ENCODE measurements at places on chromosomes 5 and 9. TPM values are rescaled to one million over a fixed set of nuclear protein-coding genes. Genes with fewer than 3 reads are reported as not detected.

The AIF1L gene
- 5.6 TPM for total RNA-seq

The NUTM2G gene
- total RNA-seq, result not detected

The SPTAN1 gene
- total RNA-seq, result 235 TPM

The SLC25A2 gene
- total RNA-seq, result 1.7 TPM

The PRRT1B gene
- 2.9 TPM for total RNA-seq

DNA sequence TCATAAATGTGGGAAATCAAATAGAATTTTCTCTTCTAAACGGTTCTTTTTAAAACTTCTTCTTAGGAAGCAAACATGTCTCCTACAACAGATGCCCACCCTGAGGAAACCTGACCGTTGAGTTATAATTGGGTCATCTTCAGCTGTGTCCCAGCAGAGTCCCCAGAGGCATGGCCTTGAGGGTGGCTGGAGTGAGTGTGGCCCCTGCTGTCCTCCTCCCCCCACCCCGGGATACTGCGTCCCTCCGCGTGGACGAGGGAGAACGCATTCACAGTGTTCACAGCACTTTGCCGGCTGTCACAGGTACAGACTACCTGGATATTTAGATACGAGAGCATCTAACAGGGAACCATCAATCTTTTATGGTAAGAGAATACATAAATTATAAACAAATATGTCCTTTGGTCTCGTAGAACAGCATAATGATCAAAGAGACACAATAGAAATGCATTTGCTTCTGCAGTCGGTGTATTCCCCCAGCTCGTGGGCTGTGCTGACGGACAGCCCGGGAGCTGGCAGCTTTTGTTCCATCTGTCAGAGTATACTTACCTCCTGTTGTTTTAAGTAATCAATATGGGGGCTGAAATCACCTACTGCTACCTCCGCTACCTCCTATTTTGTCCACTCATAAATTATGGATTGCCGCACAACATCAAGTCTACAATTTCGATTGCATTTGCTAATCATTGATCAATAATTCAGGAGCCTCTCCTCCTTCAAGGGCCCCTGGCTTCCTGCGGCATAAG, 214.7 kb downstream of the IRX2 start:
- DNase-seq, result no peak

GRCh38 chr5:136772491-136772890, 407.1 kb upstream of the TRPC7 start:
- no peak for DNase-seq

- DNase-seq, result no peak
Observed at GRCh38 chr5:59724482-59725391, 168.8 kb downstream of the PDE4D start.

GRCh38 chr5:160133918-160134304, 14.7 kb upstream of the PWWP2A start:
- DNase-seq, result no peak
